ENCODE measurements at places on chromosomes 1 and 21. TPM values are rescaled to one million over a fixed set of nuclear protein-coding genes. Genes with fewer than 3 reads are reported as not detected.
A peak's percentile ranks its signal among the peaks of the same experiment; 100 is the strongest.

DNA sequence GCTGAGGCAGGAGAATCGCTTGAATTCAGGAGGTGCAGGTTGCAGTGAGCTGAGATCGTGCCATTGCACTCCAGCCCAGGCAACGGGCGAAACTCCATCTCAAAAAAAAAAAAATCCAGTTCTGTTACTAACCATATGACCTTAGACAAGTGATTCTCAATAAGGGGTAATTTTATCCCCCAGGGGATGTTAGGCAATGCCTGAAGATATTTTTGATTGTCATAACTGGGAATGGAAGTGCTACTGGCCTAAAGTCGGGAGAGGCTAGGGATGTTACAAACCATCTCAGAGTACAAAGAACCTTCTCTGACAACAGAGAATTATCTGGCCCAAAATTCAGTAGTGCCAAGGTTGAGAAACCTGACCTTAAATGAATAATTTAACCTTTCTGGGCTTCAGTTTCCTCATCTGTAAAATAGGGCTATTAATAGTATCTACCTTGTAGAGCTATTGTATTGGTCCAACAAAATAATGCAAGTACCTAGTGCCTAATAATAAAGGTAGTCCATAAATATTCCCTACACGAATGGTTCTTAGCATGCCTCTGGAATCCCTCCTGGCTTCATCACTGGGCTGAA lies 5.8 kb upstream of the LMNA start:
- DNase-seq = no peak
- peaks cover 29% of the 10 kb centered on the region for H3K4me1 ChIP-seq
- peaks cover 26% of the 10 kb centered on the region for H3K27me3 ChIP-seq
- no peaks in the 10 kb centered on the region for H3K36me3 ChIP-seq
- H3K4me3 ChIP-seq = no peak overlapping the region

GRCh38 chr1:89295187-89295586 lies 22.5 kb upstream of the GBP5 start:
- H3K27ac ChIP-seq = peak overlapping the region; percentile 73
- H3K4me3 ChIP-seq = peak overlapping the region; percentile 30
- peaks cover 79% of the 10 kb centered on the region for H3K4me1 ChIP-seq
- no peaks in the 10 kb centered on the region for H3K27me3 ChIP-seq
- DNase-seq = peak; percentile 53

The FCER1G gene
- total RNA-seq = 3.0 TPM

The LRRC71 gene
- total RNA-seq = not detected

- H3K27me3 ChIP-seq = no peaks in the 10 kb centered on the region
- H3K36me3 ChIP-seq = no peaks in the 10 kb centered on the region
- no peak overlapping the region for H3K27ac ChIP-seq
- DNase-seq = peak; percentile 40
- no peak overlapping the region for H3K4me3 ChIP-seq
These were observed 105.3 kb upstream of the CLDN14 start for GRCh38 chr21:36584980-36585940.

The KCNH1 gene
- total RNA-seq = not detected

DNA sequence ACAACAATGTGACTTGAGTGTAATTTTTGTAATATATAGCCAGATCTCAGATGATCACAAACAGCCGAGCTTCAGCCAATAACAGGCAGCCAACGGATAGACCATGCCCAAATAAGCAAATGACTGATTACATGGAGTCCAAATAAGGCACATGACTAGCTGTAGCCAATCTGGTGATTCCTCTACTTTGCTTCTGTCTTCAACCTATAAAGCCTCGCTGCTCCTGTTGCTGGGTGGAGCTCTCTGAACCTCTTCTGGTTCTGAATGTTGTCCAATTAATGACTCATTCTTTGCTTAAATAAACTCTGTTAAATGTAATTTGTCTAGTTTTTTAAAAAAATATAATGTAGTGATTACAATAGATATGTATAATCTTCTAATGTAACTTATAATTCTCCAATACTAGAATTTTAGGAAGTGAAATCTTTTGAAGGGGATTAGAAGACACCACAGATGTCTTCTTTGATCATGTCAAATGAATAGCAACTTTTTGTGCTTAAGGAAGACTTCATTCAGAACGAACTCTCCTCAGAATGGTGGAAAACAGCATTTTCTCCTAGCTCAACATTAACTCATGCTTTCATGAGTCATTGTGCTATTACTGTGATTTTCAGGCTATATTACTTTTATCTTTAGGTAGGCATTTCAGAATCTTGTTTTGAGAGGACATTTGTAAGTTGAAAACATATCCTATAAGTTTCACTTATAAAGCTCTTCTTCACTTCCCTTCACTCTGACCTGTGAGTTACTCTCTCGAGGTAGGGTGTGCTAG lies 857.8 kb upstream of the B3GALT2 start:
- no peaks in the 10 kb centered on the region for H3K27me3 ChIP-seq
- H3K4me1 ChIP-seq = peaks cover 22% of the 10 kb centered on the region
- H3K27ac ChIP-seq = no peak overlapping the region
- H3K36me3 ChIP-seq = peaks cover 6% of the 10 kb centered on the region
- H3K4me3 ChIP-seq = no peak overlapping the region

- peaks cover 28% of the 10 kb centered on the region for H3K4me1 ChIP-seq
- H3K27me3 ChIP-seq = no peaks in the 10 kb centered on the region
- H3K27ac ChIP-seq = peak overlapping the region; percentile 3
- H3K36me3 ChIP-seq = peaks cover 15% of the 10 kb centered on the region
These were observed 245 bp upstream of the TMEM269 start for GRCh38 chr1:42784547-42784945.

DNA sequence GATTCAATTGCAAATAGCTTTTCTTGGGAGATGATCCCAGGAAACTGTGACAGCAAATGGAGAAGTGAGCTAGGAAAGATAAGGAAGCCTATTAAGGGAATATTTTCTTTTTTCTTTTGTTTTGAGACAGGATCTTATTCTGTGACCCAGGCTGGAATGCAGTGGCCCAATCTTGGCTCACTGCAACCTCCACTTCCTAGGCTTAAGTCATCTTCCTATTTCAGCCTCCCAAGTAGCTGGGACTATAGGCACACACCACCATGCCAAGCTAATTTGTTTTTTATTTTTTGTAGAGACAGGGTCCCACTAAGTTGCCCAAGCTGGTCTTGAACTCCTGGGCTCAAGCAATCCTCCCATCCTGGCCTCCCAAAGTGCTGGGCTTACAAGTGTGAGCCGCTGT lies 433.7 kb downstream of the RPS6KC1 start:
- DNase-seq = no peak
- no peak overlapping the region for H3K4me3 ChIP-seq
- H3K36me3 ChIP-seq = no peaks in the 10 kb centered on the region
- H3K27ac ChIP-seq = no peak overlapping the region
- no peaks in the 10 kb centered on the region for H3K4me1 ChIP-seq
- H3K27me3 ChIP-seq = peaks cover 2% of the 10 kb centered on the region

DNA sequence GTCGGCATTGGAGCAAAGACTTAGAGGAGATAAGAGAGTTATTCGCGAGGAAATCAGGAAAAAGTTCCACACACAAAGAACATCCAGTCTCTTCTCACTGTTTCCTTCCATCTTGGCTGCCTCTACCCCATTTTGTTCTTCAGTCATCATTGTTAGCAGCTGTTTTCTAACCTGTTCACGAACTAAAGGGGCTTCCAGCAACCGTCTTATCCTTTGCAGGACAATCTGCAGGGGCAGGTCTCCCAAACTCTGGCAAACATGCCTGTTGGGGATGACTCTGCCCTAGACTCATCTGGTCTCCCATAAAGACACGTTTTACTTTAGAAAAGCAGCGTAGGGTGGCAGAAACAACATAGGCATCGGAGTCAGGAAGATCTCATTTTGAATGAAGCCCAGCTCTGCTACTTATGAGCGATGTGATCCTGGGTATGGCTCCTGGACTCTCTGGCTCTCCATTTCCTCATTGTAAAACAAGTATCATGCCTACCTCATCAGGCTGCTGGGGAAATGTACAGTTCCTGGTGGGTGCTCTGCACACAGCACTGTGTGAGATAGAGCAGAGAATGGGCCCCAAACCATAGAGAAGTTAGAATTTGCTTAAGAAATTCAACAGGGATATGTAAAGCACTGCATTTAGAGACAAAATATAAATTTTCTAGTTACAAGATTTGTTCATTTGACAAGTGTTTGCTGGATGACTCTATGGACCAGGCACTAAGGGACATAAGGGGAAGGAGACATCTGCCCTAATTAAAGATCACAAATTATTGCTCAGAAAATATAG lies 59.7 kb downstream of the MEF2D start:
- H3K27ac ChIP-seq = no peak overlapping the region
- H3K36me3 ChIP-seq = no peaks in the 10 kb centered on the region
- H3K4me3 ChIP-seq = no peak overlapping the region
- peaks cover 28% of the 10 kb centered on the region for H3K4me1 ChIP-seq

DNA sequence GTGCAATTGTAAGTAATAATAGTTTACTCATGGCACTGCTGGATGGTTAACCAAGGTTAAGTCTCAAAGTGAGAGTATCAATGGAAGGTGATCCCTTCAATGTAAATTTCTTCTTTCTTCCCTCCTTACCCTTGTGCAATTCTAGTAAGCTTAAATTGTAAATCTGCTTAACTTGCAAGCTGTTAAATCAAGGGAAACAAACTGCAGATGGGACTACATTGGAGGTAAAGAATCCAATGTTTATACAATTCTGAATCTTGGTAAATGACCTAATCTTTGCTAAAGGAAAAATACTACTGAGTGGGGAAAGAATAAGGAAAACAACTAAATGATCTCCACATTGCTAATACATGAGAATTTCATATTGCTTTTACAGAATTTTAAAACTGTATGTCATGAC lies 6.7 kb upstream of the CD55 start:
- no peak overlapping the region for H3K4me3 ChIP-seq
- H3K36me3 ChIP-seq = no peaks in the 10 kb centered on the region
- H3K27ac ChIP-seq = no peak overlapping the region
- DNase-seq = no peak
- H3K4me1 ChIP-seq = peaks cover 20% of the 10 kb centered on the region

DNA sequence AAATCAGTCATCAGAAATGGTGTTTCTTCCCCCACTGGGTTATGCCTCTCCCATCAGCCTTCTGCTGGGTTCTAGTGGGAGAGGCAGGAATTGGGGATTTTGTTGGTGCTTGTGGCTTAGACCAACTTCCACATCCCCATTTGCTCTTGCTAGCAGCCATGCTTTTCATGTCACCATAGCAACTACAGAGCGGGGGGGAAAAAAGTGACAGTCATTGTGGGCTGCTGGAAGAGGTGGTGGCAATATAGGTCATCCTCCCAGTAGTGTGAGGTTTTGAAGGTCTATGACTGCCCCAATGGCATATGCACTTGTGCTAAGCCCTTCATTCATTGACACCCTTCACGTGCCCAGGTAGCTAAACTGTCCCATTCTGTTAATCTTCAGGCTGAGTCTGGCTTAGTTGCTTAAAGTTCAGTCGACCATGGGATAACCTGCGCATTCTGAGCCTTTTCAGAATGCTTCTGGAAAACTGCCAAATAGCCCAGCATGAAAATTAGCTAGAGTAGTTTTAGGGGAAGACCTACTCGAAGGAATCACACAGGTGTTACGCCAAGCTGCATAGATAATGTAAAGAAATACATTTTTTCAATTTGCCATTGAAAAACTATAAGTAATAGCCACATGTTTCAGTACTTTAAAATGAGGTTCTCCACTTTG lies 53.7 kb upstream of the ZNF326 start:
- DNase-seq = no peak
- H3K27me3 ChIP-seq = no peaks in the 10 kb centered on the region
- H3K4me1 ChIP-seq = no peaks in the 10 kb centered on the region
- H3K27ac ChIP-seq = no peak overlapping the region
- peaks cover 3% of the 10 kb centered on the region for H3K36me3 ChIP-seq

- DNase-seq = no peak
- no peaks in the 10 kb centered on the region for H3K36me3 ChIP-seq
- H3K4me1 ChIP-seq = peaks cover 63% of the 10 kb centered on the region
- H3K27me3 ChIP-seq = peaks cover 40% of the 10 kb centered on the region
- no peak overlapping the region for H3K4me3 ChIP-seq
- H3K27ac ChIP-seq = no peak overlapping the region
These were observed 7.7 kb upstream of the CRYBG2 start for GRCh38 chr1:26361605-26362122.

The UBXN10 gene
- 0.22 TPM for total RNA-seq

DNA sequence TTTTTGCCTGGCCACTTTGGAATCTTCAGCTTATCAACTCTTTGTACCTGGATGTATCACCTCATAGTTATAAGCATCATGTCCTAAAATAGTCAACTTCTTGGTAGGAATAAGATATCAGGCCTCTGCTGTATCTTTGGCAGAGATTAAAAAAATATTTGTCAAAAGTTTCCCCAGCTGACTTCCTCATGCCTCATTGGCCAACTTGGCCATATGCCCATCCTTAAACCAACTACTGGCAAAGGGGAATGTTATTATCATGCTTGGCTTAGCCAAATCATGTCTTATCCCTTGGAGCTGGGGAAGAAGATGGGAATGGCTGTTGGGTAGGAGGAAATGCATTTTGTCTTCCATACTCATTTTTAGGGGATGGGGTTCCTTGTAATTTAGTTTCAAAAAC lies 23.4 kb downstream of the NFASC start:
- no peak overlapping the region for H3K27ac ChIP-seq
- no peak overlapping the region for H3K4me3 ChIP-seq
- H3K27me3 ChIP-seq = peaks cover 37% of the 10 kb centered on the region
- no peaks in the 10 kb centered on the region for H3K4me1 ChIP-seq

- no peaks in the 10 kb centered on the region for H3K27me3 ChIP-seq
- H3K36me3 ChIP-seq = no peaks in the 10 kb centered on the region
- no peak overlapping the region for H3K27ac ChIP-seq
- no peaks in the 10 kb centered on the region for H3K4me1 ChIP-seq
- no peak for DNase-seq
These were observed 159.7 kb upstream of the CXADR start for GRCh38 chr21:17352996-17353655.

DNA sequence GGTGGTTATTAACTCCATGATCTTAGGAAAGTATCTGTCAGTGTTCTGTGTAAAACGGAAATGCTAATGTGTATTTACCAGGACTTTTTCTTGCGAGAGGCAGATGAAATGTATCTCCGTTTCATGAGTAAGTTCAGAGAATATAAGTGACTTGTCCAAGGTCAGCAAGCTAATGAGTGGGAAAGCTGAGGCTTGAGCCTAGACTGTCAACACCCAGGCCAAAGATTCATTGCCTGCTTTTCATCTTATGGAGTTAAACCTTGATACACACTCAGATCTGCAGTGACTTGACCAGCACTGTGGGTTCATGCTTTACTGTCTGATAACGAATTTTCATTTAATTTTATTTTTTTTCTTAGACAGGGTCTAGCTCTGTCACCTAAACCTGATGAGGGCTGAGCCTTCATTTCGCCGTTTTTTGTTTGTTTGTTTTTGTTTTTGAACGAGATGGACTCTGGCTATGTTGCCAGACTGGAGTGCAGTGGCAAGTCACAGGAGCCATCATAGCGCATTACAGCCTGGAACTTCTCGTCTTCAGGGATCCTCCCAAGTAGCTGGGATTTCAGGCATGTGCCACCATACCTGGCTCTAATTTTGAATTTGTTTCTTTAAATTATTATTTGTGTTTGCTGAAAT lies 918 bp upstream of the JTB start:
- peaks cover 39% of the 10 kb centered on the region for H3K4me1 ChIP-seq
- no peak for DNase-seq
- H3K4me3 ChIP-seq = peak overlapping the region; percentile 97
- peak overlapping the region; percentile 92 for H3K27ac ChIP-seq
- H3K27me3 ChIP-seq = no peaks in the 10 kb centered on the region
- H3K36me3 ChIP-seq = peaks cover 35% of the 10 kb centered on the region

- no peaks in the 10 kb centered on the region for H3K36me3 ChIP-seq
- no peak overlapping the region for H3K27ac ChIP-seq
- peaks cover 21% of the 10 kb centered on the region for H3K27me3 ChIP-seq
- no peak for DNase-seq
These were observed 21.0 kb upstream of the GADD45A start for GRCh38 chr1:67664048-67664447.

The ZNF683 gene
- total RNA-seq = 0.17 TPM
